ENCODE measurements at places on chromosomes 16 and 17. TPM values are rescaled to one million over a fixed set of nuclear protein-coding genes. Genes with fewer than 3 reads are reported as not detected.

GRCh38 chr17:32807577-32807976 is 69.3 kb downstream of the MYO1D start:
- peak; percentile 39 for DNase-seq

The SCARF1 gene
- total RNA-seq = 172 TPM

DNA sequence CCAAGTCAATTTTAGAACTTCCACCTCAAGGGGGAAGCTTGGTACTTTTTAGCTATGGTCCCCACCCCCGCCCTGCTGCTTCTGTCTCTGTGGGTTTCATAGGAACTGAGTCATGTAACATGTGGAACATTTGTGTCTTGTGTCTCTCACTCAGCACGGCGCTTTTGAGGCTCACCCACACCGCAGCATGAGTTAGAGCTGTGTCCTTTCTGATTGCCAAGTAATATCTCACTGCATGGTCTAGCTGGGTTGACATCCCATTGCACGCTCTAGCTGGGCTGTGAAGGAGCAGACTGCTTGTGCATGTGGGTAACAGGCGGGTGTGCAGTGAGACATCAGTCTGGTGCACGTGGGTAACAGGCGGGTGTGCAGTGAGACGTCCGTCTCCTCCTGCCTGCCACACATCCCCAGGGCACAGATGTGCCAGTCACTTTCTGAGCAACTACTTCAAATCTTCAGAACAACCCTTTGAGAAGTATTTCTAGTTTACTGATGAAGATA is 26.4 kb upstream of the SLC7A5 start:
- no peak for DNase-seq

DNA sequence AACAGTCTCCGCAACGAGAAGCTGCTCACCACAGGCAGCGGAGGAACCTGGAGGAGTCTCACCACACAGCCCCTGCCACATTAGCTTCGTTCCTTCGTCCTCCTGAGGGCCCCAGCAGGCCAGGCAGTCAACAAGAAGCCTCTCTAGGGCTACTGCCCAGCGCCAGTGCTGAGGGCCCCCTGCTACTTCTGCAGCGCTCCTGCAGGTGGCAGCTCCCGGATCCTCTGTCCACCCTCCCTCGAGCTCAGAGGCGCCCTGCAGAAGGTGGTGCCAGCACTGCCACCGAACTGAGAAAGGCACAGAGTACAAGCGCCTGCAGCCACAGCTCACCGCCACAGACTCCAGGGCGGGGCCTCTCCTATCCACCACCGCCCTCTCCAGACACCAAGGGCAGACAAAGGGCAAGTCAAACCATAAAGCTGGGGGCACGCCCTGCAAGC is 27.3 kb downstream of the KDM8 start:
- no peak for DNase-seq

The CENPX gene
- total RNA-seq = 27.0 TPM

- DNase-seq = no peak
Measured at GRCh38 chr17:6870841-6871240, 39.3 kb upstream of the TEKT1 start.

The KRTAP16-1 gene
- 0.05 TPM for total RNA-seq

DNA sequence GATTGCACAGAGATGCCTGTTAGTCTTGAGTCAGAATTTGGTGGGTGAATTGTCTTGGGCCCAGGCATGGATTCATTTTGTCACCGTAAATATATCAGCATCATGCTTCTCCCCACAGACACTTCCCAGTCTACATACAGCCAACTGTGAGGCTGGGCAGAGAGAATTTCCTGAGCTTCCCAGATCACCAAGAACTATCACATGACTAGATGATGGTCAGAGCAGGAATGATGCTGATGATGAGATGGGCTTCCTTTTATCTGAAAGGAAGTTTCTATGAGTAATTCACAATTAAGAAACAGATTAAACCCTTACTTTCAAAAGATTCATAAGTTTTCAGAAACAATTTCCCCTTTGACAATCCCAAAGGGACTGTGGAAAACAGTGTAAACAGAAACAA is 323 bp upstream of the KRTAP9-9 start:
- DNase-seq = no peak

DNA sequence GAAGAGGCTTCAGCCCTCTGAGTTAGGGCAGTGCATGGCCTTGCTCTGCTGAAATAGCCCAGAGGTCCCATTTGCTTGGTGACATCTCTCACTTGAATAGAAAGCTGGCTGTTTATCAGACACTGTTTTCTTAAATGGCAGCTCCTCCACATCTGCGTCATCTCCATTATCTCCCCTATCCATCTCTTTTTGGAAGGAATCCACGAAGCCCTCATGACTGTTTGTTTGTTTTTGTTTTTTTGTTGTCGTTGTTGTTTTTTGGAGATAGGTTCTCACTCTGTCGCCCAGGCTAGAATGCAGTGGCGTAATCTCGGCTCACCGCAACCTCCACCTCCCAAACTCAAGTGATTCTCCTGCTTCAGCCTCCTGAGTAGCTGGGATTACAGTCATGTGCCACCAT is 16.6 kb downstream of the NAA60 start:
- no peak for DNase-seq

DNA sequence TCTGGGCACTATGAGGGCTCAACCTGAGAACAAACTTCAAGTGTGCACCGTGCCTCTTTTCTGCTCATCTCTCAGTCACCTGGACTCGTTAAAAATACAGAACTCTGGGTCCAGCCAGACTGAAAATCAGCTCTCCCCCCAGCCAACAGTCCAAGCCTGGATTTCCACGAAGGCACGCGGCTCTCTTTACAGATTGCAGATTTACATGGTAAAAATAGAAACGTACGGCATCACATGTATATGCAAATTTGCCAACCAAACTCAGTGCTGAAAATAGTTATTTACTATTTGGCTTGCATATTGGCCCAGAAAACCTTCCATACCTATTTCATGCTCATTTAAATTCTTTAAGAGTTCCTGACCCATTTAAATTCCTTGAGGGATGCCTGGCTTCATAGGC is 315.8 kb downstream of the MAF start:
- no peak for DNase-seq

DNA sequence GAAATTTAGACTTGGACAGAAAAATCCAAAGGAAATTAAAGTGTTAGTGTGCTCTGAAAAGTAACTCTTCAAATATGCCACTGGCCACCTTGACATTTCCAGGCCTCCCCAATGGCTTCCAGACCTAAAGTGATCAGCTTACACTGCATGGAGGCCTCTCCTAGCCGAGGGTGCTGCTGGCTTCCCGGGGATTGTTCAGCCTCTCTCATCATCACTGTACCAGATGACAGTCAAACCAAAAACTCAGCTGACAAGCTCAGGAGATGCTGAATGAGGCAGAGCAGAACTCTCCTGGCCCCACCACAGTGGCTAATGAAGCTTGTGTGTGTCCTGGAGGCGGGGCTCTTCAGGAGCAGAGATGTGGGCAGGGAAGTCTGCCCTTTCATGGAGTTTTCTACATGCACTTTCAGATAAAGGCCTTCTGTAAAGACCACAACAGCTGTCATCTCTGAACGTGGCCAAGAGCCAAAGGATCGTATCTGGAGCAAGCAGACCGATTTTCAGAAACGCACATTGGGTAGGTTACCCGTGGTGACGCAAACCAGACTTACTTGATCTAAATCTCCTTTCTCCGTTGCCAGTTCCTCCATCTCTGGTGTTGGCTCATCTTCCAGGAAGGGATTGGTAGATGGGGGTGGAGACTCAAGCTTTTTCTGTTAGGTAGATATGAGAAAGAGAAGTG is 113.3 kb downstream of the VPS53 start:
- DNase-seq = peak; percentile 24

- DNase-seq = no peak
Measured at GRCh38 chr17:58326609-58327362, 1.8 kb downstream of the TSPOAP1 start.

The CDH3 gene
- total RNA-seq = 0.19 TPM
